Fibroblast of the aortic adventitia (primary cell): ENCODE measurements at places on chromosomes 6 and 20. TPM values are rescaled to one million over a fixed set of nuclear protein-coding genes. Genes with fewer than 3 reads are reported as not detected.

The TFAP2B gene
- total RNA-seq, result under 0.01 TPM in 1 of 2 replicates, not detected in the other

The SAMD3 gene
- total RNA-seq, result 9.1 and 33.9 TPM in 2 replicates

The EPB41L2 gene
- total RNA-seq, result 117 and 130 TPM in 2 replicates

The SLC12A5 gene
- total RNA-seq, result not detected in 2 replicates

The SIRPA gene
- 12.2 and 18.3 TPM in 2 replicates for total RNA-seq

The FGD2 gene
- total RNA-seq, result not detected in 2 replicates

The IBTK gene
- total RNA-seq, result 63.3 and 69.3 TPM in 2 replicates

The OOEP gene
- total RNA-seq, result not detected in 2 replicates

The EDN3 gene
- total RNA-seq, result not detected in 2 replicates

The PPIL6 gene
- total RNA-seq, result 0.65 and 5.8 TPM in 2 replicates

The COL9A1 gene
- not detected in 2 replicates for total RNA-seq

The PBOV1 gene
- not detected in 2 replicates for total RNA-seq

The VSX1 gene
- not detected in 2 replicates for total RNA-seq

The ZSCAN23 gene
- total RNA-seq, result 6.7 and 12.0 TPM in 2 replicates

The RAB5IF gene
- total RNA-seq, result 30.3 and 59.1 TPM in 2 replicates

The NKX2-4 gene
- not detected in 2 replicates for total RNA-seq

The DNAH8 gene
- total RNA-seq, result 0.08 TPM in 1 of 2 replicates, not detected in the other

The NNAT gene
- total RNA-seq, result 0.36 and 2.8 TPM in 2 replicates

The GLO1 gene
- 79.1 and 150 TPM in 2 replicates for total RNA-seq

The KIFC1 gene
- 49.3 TPM in 1 of 2 replicates, not detected in the other for total RNA-seq

The CCN6 gene
- total RNA-seq, result not detected in 2 replicates

The RNF39 gene
- not detected in 2 replicates for total RNA-seq

The ANKRD6 gene
- 14.6 and 18.1 TPM in 2 replicates for total RNA-seq

The BANF2 gene
- not detected in 2 replicates for total RNA-seq

The STX11 gene
- 0.16 and 3.5 TPM in 2 replicates for total RNA-seq

The BNIP5 gene
- total RNA-seq, result not detected in 2 replicates

The USP49 gene
- 2.7 and 11.2 TPM in 2 replicates for total RNA-seq

The HSP90AB1 gene
- 797 and 832 TPM in 2 replicates for total RNA-seq

The C20orf202 gene
- 0.09 TPM in 1 of 2 replicates, not detected in the other for total RNA-seq

The TNFRSF6B gene
- total RNA-seq, result 0.36 TPM in 1 of 2 replicates, not detected in the other

The LPA gene
- not detected in 2 replicates for total RNA-seq

The MANEA gene
- total RNA-seq, result 4.3 and 24.9 TPM in 2 replicates

The SCRT2 gene
- total RNA-seq, result not detected in 2 replicates

The OSER1 gene
- total RNA-seq, result 12.6 and 45.1 TPM in 2 replicates

The PRICKLE4 gene
- total RNA-seq, result 0.45 and 6.3 TPM in 2 replicates

The BFSP1 gene
- 1.3 and 3.5 TPM in 2 replicates for total RNA-seq

The CLPSL2 gene
- total RNA-seq, result not detected in 2 replicates

The NHLRC1 gene
- total RNA-seq, result 2.1 and 3.0 TPM in 2 replicates

The OVOL2 gene
- total RNA-seq, result not detected in 2 replicates

The BMP7 gene
- not detected in 2 replicates for total RNA-seq

The THBS2 gene
- 322 and 519 TPM in 2 replicates for total RNA-seq

The TRIM31 gene
- total RNA-seq, result not detected in 2 replicates

The PRPH2 gene
- total RNA-seq, result 0.72 and 1.3 TPM in 2 replicates

The CRISP3 gene
- total RNA-seq, result not detected in 2 replicates

The CCN5 gene
- total RNA-seq, result 67.9 and 266 TPM in 2 replicates

The FANCE gene
- 5.1 and 7.7 TPM in 2 replicates for total RNA-seq

The HSPA12B gene
- 0.18 and 8.3 TPM in 2 replicates for total RNA-seq

The OGFR gene
- total RNA-seq, result 31.0 and 46.4 TPM in 2 replicates

The CTAGE9 gene
- not detected in 2 replicates for total RNA-seq

The BTNL2 gene
- total RNA-seq, result not detected in 2 replicates

The SLC22A16 gene
- total RNA-seq, result 0.09 TPM in 1 of 2 replicates, not detected in the other

The TAAR8 gene
- not detected in 2 replicates for total RNA-seq

The RBBP8NL gene
- not detected in 2 replicates for total RNA-seq

The DLGAP4 gene
- total RNA-seq, result 9.5 and 19.5 TPM in 2 replicates

The TREM2 gene
- not detected in 2 replicates for total RNA-seq

The SLC22A7 gene
- not detected in 2 replicates for total RNA-seq

The SPEF1 gene
- total RNA-seq, result 0.09 TPM in 1 of 2 replicates, not detected in the other

The OR2J3 gene
- total RNA-seq, result not detected in 2 replicates
